ENCODE measurements at places on chromosomes 13 and 19. TPM values are rescaled to one million over a fixed set of nuclear protein-coding genes. Genes with fewer than 3 reads are reported as not detected.

ZNF93 gene
- total RNA-seq: not detected

CKM gene
- total RNA-seq: not detected

CD177 gene
- total RNA-seq: 0.20 TPM

FBXO17 gene
- 86.0 TPM for total RNA-seq

IGFLR1 gene
- total RNA-seq: 11.8 TPM

CNMD gene
- total RNA-seq: not detected
